ENCODE measurements at places on chromosomes 6 and 20. TPM values are rescaled to one million over a fixed set of nuclear protein-coding genes. Genes with fewer than 3 reads are reported as not detected.

- H3K36me3 ChIP-seq = no peaks in the 10 kb centered on the region
- H3K4me1 ChIP-seq = no peaks in the 10 kb centered on the region
- peak; percentile 11 for DNase-seq
- H3K4me3 ChIP-seq = no peak overlapping the region
- no peak overlapping the region for H3K27ac ChIP-seq
- no peaks in the 10 kb centered on the region for H3K27me3 ChIP-seq
These were observed 13.0 kb downstream of the PXDC1 start for GRCh38 chr6:3738381-3739131.

DNA sequence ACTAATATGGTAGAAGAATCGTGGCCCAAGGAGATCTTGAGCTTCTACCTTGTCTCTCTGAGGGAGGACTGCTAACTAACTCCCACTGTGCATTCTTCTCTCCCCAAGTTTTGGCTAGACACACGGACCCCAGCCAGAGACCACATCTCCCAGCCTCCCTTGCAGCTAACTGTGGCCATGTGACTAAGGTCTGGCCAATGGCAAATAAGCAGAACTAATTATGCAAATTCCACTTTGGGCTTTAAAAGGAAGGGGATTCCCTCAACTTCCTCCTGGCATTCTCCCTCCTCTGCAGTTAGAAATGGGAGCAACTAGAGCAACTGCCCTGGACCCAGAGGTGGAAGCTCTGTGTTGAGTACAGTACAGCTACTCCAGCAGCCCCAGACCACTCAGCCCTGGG is 15.4 kb downstream of the BPIFA2 start:
- DNase-seq = no peak
- no peaks in the 10 kb centered on the region for H3K27me3 ChIP-seq
- no peaks in the 10 kb centered on the region for H3K36me3 ChIP-seq
- H3K4me1 ChIP-seq = no peaks in the 10 kb centered on the region
- no peak overlapping the region for H3K27ac ChIP-seq

Gene USP49
- total RNA-seq = 16.5 TPM

- no peaks in the 10 kb centered on the region for H3K36me3 ChIP-seq
- no peak overlapping the region for H3K4me3 ChIP-seq
- DNase-seq = no peak
- no peaks in the 10 kb centered on the region for H3K4me1 ChIP-seq
- no peak overlapping the region for H3K27ac ChIP-seq
- H3K27me3 ChIP-seq = no peaks in the 10 kb centered on the region
These were observed 131.7 kb downstream of the LRRC1 start for GRCh38 chr6:53926505-53926904.

DNA sequence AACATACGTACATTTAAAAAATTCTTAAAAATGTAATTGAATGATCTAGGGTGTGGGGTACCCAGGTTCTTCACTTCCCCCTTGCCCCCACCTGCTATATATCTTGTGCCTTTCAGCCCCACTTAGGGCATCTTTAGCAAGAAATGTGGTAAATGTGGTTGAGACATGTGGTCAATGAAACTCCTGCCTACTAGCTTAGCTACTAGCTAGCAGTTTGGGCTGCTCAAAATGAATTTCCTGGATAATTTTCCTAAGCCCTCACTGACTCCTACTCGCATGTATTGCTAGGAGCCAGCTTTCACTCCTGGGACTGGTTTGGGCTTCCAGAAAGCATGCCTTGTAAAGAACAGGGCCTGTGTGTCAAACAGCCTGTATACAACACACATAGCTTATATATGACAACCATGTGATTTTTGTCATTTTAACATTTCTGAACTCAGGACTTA is 257.3 kb downstream of the ATXN1 start:
- peak overlapping the region; percentile 69 for H3K27ac ChIP-seq
- no peak for DNase-seq
- no peaks in the 10 kb centered on the region for H3K4me1 ChIP-seq
- H3K36me3 ChIP-seq = no peaks in the 10 kb centered on the region

DNA sequence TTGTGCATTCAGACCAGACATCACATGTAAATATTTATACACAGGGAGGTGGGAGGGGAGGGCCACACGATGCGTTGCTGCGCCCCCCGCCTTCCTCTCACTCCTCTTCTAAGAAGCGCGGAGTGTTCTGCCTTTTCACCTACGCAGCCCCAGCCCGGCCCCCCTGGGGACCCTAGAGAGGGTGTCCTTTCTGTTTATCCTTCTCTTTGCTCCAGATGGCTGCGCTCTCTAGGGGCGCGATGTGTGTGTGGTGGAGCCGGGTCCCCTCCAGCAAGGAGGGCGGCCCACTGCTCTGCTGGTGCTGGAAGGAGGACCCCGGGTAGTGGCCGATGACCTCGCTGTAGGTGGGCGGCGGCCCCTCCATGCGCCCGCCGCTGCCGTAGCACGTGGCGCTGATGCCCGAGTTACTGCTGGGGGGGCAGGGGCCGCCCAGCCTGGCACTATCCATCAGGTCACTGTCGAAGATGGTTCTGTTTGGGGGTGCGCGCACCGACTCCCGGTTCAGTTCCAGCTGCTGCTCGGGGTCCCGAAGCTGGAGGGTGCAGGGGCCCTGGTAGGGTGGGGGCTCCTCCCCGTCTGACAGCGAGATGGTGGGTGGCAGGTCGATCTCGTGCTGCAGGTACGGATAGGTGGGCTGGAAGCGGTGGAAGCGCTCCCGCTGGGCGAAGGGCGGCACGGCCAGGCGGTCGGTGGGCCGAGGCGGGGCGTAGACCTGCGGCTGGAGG is 31.8 kb upstream of the ZBP1 start:
- no peak overlapping the region for H3K4me3 ChIP-seq
- H3K27ac ChIP-seq = no peak overlapping the region
- no peaks in the 10 kb centered on the region for H3K27me3 ChIP-seq
- no peaks in the 10 kb centered on the region for H3K36me3 ChIP-seq
- peak; percentile 13 for DNase-seq

DNA sequence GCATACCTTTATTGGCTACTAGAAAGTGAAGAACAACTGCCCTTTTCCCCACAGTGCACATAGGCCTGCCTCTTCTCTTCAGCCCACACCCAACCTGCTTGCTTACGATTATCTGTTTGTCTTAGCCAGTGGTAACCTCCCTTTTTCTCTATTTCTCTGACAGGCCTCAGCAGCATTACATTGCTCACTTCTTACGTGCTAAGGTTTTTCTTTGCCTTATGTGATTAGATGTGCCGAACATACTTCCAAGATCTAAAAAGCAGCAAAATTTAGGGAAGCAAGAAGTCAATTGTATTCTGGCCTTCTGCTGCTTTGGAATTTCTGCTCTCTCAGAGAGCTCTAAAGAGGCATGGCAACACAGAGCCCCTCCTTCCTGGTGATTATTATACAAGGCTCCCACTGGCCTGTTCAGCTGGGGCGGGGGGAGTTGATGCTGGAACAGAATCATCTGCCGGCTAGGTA is 7.0 kb downstream of the B4GALT5 start:
- H3K27ac ChIP-seq = peak overlapping the region; percentile 75
- no peaks in the 10 kb centered on the region for H3K36me3 ChIP-seq
- H3K4me3 ChIP-seq = no peak overlapping the region

Gene RAET1L
- total RNA-seq = not detected

DNA sequence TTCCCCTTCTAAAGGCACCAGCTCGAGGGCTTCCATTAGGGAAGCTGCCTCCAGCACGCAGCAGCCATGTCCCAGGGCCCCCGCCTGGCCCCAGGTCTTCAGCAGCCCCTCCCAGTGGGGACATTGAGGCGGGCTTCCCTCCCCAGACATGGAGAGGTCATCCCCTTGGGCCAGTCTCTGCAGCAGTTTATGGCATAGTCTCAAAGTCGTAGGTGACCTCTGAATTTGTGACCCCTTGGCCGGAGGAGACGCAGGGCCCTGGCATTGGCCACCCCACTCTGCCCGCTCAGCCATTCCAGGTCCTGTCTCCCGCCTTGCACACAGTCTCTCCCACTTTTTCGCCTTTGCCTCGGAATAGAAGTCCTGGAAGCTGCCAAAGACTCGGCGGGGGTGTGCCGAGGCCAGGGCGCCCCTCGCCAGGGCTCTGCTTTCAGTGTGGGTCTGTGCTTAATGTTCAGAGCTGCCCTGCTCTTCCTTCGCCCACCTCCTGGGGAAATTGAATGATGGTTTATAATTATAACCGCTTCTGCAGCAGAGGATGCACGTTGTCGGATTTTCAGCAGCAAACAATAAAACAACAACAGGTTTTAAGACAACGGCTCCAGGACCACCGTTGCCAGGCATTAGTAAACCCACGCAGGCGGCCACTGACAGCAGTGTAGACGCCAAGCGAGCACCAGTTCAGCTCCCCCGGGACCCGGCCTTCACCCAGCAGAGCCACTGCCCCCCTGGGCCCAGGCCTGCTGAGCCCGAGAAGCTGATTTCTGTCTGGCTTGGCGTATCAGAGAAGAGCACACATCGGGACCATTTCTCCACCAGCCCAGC is 187.0 kb downstream of the TAF4 start:
- no peak for DNase-seq
- H3K27me3 ChIP-seq = no peaks in the 10 kb centered on the region
- no peaks in the 10 kb centered on the region for H3K4me1 ChIP-seq
- H3K36me3 ChIP-seq = no peaks in the 10 kb centered on the region

DNA sequence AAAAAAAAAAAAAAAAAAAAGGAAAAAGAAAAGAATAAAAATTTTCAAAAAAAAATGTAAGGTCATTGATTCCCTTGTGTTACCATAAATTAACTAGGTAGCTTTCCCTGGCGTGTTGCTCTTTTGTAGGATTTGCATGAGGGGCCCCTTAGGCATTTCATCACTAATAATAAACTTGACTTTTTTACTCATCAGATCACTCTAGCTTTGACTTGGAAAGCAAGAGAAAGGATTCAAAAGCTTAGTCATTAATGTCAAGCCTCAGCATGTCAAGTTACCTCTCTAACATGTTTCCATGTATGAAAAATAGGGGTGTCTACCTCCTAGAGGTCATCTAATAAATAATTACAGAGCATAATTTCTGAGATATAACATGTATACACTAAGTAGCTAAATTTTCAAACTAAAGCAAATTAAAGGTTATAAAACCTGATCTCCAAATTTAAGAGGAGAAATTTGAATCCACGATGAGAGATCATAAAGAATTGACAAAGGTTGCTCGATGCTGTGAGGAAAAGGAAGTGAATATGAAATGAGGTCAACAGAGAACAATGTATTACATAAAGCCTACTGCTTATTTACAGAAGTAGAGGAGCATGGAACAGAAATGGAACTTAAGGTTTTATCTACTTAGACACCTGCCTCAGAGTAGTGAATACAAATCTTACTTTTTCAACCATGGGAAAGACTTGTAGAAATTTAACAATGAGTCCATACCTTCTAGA is 86.8 kb downstream of the ARHGAP18 start:
- H3K36me3 ChIP-seq = no peaks in the 10 kb centered on the region
- no peaks in the 10 kb centered on the region for H3K27me3 ChIP-seq
- H3K4me1 ChIP-seq = no peaks in the 10 kb centered on the region
- H3K4me3 ChIP-seq = no peak overlapping the region
- DNase-seq = no peak
- H3K27ac ChIP-seq = no peak overlapping the region

- no peak overlapping the region for H3K4me3 ChIP-seq
- H3K4me1 ChIP-seq = no peaks in the 10 kb centered on the region
- no peak overlapping the region for H3K27ac ChIP-seq
These were observed 92.4 kb downstream of the COL9A1 start for GRCh38 chr6:70210462-70210861.

Gene ELOVL5
- 26.4 TPM for total RNA-seq

Gene C20orf204
- total RNA-seq = 2.9 TPM

DNA sequence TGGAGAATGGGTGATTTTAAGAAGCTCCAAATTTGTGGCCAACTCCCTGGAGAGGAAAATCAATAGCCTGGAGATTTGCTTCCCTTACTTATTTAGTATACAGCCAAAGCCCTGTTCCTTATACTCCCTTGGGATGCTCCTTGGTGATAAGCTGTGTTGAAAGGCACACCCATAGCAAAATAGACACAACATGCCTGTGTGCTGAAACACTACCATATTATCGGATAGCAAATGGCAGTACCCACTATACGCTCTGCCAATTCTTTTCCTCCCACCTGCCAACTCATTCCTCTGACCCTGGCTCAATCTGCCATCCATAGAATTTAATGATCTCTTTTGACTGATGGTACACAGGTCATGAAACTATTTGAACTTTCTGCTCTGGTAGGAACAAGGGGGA is 98.2 kb downstream of the CLIC5 start:
- H3K4me1 ChIP-seq = no peaks in the 10 kb centered on the region
- no peak overlapping the region for H3K27ac ChIP-seq
- H3K4me3 ChIP-seq = no peak overlapping the region
- no peaks in the 10 kb centered on the region for H3K36me3 ChIP-seq

Gene EDN3
- total RNA-seq = 85.8 TPM

Gene EYS
- not detected for total RNA-seq

GRCh38 chr20:39823224-39823623 is 861.1 kb downstream of the DHX35 start:
- DNase-seq = no peak
- peak overlapping the region; percentile 30 for H3K27ac ChIP-seq
- no peaks in the 10 kb centered on the region for H3K27me3 ChIP-seq
- no peaks in the 10 kb centered on the region for H3K4me1 ChIP-seq

- H3K4me3 ChIP-seq = no peak overlapping the region
- no peaks in the 10 kb centered on the region for H3K36me3 ChIP-seq
- H3K4me1 ChIP-seq = no peaks in the 10 kb centered on the region
- no peaks in the 10 kb centered on the region for H3K27me3 ChIP-seq
- H3K27ac ChIP-seq = no peak overlapping the region
- no peak for DNase-seq
These were observed 62.6 kb downstream of the AK9 start for GRCh38 chr6:109628158-109629000.

Gene VSTM2L
- total RNA-seq = 0.95 TPM

Gene PRR18
- total RNA-seq = not detected

DNA sequence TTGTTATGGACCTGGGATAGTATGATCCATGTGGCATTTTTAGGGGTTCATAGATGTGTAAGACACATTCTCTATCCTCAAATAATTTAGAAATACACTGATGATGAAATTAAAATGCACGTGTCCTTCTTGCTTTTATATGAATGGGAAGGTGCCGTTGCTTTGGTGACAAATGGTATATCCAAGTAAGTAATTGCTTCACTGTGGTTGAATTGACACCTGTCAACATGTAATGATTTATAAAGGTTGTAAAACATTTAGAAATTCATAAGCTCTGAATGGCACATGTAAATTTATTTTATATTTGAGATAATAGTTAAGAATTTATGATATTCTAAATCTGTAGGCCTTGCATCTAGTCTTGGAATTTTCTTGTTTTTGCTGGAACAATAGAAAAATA is 227.0 kb downstream of the PHACTR1 start:
- no peak overlapping the region for H3K27ac ChIP-seq
- no peak for DNase-seq
- H3K27me3 ChIP-seq = no peaks in the 10 kb centered on the region
- no peaks in the 10 kb centered on the region for H3K4me1 ChIP-seq

- no peak for DNase-seq
- H3K27ac ChIP-seq = peak overlapping the region; percentile 4
- no peaks in the 10 kb centered on the region for H3K4me1 ChIP-seq
- no peaks in the 10 kb centered on the region for H3K27me3 ChIP-seq
These were observed 74.7 kb downstream of the ESR1 start for GRCh38 chr6:151882206-151882605.
